ENCODE measurements at places on chromosomes 7 and 10.

DNA sequence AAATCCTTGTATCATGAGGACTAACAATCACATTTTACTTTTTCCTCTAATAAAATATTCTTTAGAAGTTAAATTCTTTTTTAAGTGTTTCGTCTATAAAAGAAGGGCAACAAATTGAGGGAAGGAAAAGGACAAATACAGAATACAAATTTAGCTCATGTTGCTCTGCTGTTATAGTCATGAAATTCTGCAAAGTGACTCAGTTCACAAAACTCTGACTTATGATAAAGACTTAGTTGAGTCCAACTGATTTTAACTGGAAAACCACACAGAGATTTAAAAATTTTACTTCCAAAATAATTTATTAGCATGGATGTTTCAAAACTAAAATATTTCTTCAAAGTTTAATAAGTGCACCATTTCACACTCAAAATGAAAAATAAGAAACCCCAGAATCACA, 75.0 kb upstream of the GPR22 start:
- DNase-seq: no peak

DNA sequence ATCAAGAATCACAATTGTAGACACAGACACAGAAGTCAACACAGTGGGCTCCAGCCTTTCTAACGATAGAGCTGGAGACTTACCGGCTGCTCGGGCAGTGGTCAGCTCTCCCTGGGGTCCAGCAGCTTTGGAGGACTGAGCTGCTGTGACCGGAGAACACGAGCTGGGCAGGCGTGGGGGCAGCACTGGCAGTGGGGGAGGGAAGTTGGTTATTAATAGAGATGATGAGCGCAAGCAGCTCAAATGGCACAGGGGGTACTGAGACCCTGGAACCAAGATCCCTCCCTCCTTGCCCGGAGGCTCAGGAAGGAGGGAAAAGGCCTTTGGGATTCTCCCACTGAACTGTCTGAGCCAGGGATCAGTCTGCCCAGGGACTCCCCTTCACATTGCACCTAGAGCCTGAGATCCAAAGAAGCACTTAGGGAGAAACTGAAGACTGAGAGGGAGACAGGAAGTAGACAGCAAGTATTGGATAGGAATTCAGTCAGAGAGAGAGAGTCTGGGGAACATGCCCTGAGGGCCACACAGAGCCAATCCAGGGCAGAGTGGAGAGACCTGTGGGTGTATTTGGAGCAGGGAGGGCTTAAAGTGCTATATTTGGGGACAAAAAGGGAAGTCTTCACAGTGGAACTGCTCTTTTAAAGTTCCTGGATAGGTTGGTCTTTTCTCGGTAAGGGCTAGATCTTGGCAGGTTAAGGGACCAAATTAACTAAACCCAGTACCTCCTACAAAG, at the start of gene MYOZ1:
MYOZ1 (minus strand) TSS at position 147 of the 733 bp plus-strand sequence. CDS start 1,457 bp downstream, outside the sequence.
- DNase-seq: no peak

GRCh38 chr7:140810830-140811556, 113.7 kb downstream of the BRAF start:
- DNase-seq: peak; percentile 72

DNA sequence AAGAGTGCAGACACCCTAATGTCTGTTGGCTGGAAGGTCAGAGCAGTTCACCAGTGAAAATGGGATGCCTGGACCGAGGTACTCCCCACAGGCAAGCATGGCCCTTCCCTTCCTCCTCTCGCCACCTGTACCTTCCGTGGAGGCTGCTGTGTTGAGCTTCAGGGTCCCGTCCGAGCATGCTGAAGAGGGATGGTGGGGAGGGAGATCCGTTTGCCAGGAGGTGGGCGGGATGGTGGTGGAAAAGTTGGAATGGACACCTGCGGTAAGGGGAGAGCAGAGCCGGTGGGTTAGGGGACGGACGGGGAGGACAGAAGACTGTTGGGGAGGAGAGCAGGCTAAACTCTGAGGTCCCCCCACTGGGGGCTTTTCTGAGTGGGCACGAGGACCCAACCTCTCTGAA, 15.9 kb upstream of the ZNF777 start:
- no peak for DNase-seq

GRCh38 chr10:5549462-5550249, 24.9 kb downstream of the CALML3 start:
- DNase-seq: no peak

DNA sequence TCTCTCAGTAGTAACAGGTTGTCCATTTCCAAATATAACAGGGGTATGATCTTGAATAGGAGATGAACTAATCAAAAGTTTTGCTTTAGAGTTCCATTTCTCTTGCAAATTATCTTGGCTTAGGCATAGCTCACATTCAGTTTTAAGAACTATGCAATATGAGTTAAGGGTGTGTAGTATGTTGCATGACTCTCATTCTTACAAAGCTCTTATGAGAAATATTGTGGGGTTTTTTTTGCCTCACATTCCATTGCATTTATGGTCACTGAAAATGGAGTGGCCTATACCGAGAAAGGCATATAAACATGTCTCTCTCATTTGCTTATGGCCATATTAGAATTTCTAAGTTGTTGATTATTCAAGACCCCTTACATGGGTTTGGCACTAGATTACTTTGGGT, 48.5 kb upstream of the LAMB1 start:
- no peak for DNase-seq

DNA sequence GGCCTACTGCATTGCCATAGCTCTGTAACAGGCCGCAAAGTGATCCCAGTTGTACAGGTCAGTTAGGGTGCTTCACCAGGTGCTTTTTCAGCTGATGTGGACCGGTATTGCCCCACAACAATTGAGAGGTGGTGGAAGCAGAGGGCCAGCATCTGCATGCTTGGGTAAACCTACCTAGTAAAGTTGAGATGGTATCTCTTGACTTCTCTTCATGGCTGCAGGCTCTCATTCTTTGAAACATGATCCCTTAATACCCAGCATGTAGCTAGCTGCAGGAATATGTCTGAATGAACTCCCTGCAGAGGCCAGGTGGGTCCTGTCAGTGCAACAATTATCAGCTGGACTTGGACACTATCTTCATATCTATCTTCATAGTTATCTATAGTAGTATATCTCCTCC, 60.7 kb upstream of the CCDC6 start:
- no peak for DNase-seq

DNA sequence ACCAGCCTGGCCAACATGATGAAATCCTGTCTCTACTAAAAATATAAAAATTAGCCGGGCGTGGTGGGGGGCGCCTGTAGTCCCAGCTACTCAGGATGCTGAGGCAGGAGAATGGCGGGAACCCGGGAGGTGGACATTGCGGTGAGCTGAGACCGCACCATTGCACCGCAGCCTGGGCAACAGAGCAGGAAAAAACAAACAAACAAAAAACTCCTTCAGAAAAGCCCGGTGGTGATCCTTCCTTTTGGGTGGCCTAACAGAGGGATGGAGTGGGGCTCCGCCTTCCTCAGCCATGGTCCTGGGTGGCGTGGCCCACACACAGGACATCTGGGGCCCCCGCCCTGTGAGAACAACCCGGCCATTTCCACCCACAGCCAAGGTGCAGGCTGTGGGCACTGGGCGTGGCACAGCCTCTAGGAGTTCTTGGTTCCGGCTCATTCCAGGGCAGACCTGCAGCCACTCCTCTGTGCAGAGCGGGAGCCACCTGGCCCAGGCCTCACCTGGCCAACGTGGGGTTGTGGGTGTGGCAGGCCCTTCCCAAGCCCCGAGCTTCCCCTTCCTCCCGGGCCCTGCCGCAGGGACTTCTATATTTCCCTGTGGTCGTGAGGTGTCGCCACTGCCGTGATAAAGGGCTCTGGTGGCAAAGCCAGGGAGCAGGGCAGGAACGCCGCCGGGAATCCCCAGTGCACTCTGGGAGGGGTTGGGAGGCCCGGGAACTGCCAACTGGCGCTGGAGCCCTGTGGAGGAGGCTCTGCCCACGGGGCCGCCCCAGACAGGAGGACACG, 37.6 kb downstream of the GET4 start:
- DNase-seq: no peak

GRCh38 chr7:124250297-124251034, 217.6 kb upstream of the TMEM229A start:
- DNase-seq: no peak

DNA sequence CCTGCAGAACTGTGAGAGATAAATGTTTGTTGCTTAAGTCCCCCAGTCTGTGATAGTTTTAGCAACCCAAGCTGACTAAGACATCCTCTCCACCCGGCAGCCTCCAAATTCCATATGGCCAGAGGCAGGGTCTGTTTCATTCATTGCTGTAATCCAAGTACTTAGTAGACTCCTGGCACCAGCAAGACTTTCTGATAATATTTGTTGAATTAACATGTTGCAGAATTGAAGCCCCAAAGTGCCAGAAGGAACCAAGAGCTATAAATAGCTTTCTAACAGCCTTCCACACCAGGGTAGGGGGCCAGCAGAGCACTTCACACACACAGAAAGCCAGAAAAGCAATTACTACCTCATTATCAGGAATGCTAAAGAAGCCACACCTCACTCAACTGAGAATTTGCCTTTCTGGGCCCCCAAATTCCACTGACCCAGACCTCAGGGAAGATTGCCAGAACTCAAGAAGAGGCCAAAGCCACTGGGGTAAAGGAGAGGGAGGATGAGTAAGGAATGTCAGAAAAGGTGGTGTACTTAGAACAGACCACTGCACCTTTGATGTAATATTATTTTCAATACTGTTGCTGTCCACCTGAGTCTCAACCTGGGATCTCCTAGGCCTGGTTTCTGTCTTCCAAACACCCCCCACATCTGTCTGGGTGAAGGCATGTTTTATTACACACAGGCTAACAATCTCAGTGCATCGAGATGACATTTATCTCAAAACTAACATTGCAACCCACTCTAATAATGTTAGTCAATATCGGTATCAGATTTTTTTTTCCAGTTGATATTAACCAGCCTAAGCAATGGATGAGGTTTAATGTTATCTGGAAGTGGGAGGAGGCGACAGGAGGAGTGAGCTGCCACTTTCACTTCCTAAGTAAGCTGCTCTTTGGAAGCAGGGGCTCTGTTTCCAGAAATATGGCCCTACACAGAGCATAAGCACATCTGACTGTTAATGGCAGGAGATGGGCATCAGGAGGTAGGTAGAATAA, 5.5 kb downstream of the NOD1 start:
- no peak for DNase-seq

DNA sequence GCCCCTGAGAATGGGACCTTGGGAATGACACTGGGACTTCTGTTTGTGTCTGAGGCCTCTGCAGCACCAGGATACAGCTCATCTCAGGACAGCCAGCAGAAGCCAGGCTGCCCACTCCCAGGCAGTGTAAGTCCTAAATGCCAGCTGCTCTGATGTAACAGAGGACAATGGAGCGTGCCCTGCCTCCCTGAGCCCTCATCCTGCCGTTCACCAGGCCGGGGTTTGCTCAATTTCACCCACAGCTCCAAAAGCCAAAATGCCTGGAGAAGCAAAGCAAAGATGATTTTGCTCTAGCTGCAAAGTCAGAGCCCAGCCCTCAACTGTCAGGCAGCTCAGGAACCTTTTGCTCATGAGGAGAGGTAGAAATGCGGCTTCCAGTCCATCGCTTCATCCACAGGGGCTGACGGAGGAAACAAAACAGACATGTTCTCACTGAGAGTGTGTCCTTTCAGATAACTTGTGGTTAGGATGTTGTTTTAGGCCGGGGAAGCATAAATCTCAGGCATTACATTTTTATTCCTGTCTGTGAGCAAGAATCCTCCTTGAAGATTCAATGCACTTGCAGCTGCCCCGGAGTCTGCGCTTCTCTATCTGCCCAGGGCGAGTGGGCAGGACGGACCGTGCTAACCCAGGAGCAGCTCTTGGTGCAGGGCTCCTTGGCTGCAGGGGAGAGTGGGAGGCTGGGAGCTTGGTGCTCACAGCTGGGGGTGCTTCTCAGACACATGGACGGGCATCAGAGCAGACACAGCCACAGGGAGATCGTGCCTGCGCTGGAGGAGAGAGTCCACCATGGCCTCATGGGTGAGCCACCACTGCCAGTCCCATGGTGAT, 83.2 kb upstream of the CHST15 start:
- no peak for DNase-seq

DNA sequence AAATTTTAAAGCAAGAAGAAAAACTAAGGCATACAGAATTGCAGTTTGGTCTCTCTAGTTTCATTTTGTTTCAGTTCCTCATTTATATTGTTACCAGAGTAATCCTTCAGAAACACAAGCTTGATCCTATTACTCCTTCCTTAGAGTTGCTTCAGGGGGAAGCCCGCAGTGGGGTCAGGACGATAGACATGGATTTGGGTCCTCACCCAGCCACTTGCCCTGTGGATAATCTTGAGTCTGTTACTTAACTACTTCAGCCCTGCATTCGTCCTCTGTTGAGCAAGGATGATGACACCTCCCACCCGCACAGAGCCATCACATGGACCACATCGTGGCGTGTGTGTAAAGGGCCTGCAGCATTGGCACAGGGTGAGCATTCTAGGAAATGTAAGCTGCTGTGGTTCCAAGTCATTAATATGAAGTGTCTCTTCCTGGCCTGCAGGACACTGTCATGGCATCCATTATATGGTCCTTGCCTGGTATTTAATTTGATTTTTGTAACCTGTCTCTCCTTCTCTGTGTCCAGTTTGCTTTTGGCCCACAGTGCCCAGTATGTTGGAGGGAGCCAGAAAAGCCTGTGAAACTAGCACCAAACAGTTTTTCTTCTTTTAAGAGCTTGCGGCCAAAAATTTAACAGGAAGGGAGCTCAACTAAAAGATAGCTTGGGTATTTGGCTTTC, 111.2 kb downstream of the EEPD1 start:
- no peak for DNase-seq

- no peak for DNase-seq
These were observed 96.4 kb upstream of the CACNA2D1 start for GRCh38 chr7:82539969-82540368.

DNA sequence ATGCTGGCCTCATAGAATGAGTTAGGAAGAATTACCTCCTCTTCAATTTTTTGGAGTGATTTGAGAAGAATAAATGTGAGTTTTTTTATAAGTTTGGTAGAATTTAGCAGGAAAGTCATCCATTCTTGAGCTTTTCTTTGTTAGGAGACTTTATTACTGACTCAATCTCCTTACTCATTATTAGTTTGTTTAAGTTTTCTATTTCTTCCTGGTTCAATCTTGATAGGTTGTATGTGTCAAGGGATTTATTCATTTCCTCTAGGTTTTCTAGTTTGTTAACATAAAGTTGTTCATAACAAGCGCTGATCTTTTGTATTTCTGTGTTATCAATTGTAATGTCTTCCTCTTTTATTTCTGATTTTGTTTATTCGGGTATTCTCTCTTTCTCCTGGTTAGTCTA, 47.4 kb downstream of the BICC1 start:
- DNase-seq: no peak

- DNase-seq: no peak
These were observed 270.0 kb upstream of the PLXDC2 start for GRCh38 chr10:19546224-19546623.

- DNase-seq: no peak
These were observed 63.8 kb downstream of the FOXP2 start for GRCh38 chr7:114478384-114478783.

GRCh38 chr7:47149971-47150370, 431.9 kb downstream of the TNS3 start:
- no peak for DNase-seq

- no peak for DNase-seq
These were observed 51.8 kb downstream of the VWDE start for GRCh38 chr7:12351843-12352242.

DNA sequence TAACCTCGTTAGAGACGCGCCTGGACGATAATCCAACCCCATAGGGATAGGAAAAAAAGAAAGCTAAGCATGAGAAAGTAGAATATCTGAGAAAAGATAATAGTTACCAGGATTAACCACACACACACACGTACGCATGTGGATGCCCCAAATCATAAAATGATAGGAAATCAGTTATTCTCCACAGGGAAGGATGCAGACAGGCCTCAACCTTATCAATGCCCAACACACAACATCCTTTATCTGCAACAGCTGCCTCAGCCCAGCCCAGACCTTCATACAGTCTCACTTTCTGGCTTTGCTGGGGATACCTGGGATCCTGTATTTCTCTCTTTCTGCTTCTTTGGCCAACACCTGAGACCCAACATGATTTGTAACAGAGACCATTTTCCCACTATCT, 123.0 kb downstream of the NOC3L start:
- DNase-seq: no peak
